ENCODE measurements at places on chromosomes 1 and 21.
A peak's percentile ranks its signal among the peaks of the same experiment; 100 is the strongest.

DNA sequence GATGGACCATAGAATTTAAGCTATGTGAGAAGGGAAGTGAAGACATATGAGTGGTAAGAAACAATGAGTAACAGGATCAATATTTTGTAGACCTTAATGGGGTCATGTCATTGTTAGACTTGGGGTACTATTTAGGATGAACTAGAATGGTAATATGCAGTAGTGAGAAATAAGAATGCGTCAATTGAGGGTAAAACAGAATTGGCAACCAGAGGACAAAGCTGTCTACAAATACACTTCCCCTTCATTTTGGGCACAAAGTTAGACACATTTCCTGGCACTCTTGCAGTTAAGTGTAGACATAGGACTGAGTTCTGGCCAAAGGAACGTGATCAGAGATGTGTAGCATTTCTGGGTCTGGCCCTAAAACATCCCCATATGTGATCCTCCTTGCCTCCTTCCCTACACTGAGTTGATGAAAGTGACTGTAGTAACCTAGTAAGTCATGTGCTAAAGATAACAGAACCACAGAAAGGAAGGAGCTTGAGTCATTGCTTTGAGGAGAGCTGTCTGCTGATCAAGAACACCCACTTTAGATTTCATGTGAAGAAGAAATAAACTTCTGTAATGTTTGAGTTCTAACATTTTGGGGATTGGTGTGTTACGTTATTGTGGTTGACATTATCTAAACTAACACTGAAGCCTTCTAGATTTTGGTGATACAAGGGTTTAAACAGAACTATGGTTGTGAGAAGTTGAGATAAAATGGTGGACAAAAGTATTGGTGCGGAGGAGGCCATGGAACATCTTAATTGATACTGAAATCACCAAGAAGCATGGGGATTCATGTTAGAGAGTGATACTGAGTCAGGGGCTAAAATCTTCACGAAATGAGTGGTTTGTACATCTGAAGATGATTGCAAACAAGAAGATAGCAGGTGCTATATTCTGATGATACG is 41.7 kb downstream of the CD55 start:
- DNase-seq = no peak

- no peak for DNase-seq
Measured at GRCh38 chr1:19337289-19337688, 25.2 kb downstream of the SLC66A1 start.

DNA sequence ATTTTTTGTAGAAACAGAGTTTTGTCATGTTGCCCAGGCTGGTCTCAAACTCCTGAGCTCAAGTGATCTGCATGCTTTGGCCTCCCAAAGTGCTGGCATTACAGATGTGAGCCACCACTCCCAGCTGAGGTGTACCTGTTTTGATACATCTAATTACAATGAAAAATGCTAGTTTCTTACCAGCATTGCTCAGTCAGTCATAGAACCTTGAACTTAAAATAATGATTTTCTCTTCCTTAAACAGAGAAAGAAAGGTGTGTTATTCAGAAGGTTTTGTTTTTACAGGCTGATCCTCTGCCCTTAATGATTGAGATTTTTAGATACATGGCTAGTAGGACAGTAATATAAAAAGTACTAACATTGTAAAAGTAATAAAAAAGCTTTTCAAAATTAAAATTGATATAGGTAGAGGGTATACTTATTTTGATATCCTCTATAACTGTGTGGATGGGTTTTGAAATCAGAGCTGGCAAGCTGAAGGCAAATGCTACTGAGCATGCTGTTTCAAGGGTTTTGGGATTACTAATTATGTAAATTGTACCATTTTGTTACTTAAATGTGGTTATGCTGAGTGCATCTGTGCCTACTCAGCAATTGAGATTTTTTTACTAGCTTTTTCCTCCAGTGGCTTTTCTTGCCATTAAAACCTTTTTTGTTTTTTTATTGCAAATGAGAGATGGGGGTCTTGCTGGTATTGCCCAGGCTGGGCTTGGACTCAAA is 16.1 kb downstream of the PRRC2C start:
- no peak for DNase-seq

GRCh38 chr1:229094476-229095311 is 176.2 kb upstream of the RAB4A start:
- no peak for DNase-seq

DNA sequence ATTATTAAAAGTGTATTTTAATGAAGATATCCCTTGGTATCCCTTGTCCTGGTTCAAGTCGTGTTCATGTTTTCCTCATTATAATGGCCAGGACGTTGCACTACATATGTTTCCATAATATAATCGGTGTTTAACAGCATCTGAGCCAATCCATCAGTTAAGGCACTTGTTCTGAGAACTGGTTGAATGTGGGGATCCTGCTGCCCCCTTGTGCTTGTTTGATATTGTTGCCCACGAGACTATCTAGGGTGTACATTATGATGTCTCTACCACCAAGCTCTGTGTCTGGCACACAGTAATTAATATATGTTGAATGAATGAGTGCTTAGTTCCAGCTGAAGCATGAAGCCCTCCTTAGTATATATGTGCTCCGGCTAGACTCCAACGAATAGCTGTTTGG is 193.0 kb downstream of the CACNA1E start:
- DNase-seq = peak; percentile 45

DNA sequence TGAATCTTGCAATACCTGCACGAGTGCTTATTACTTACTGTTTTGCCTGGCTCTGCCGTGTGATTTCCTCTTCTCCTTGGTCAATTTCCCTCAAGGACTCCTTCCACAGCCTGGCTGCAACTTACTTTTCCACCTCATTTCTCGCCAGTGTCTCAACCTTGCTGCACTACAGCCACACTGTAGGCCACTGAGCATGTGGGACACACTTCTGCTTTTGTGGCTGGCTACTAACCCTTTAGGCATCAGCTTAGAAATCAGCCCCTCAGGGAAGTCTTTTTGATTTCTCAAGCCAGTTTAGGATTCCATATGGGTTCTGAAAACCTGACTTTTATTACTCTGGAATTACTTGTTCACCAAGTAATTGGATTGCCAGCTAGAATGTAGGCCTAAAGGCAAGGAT is 5.2 kb upstream of the DMRTB1 start:
- no peak for DNase-seq

DNA sequence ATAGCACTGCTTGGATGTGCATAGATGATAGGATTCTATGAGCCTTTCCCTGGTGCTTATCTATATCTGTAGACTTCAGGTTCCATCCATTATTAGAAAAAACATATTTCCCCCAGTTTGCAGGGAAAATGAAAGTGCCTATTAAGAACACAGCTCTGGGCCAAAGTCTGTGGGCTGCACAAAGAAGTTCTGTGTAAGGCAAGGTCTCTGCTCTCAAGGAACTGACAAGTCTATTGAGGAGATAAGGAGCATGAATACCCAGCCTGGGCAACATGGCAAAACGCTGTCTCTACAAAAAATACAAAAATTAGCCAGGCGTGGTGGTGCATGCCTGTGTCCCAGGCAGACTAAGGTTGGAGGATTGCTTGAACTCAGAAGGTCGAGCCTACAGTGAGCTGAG is 22.3 kb upstream of the SDE2 start:
- no peak for DNase-seq

DNA sequence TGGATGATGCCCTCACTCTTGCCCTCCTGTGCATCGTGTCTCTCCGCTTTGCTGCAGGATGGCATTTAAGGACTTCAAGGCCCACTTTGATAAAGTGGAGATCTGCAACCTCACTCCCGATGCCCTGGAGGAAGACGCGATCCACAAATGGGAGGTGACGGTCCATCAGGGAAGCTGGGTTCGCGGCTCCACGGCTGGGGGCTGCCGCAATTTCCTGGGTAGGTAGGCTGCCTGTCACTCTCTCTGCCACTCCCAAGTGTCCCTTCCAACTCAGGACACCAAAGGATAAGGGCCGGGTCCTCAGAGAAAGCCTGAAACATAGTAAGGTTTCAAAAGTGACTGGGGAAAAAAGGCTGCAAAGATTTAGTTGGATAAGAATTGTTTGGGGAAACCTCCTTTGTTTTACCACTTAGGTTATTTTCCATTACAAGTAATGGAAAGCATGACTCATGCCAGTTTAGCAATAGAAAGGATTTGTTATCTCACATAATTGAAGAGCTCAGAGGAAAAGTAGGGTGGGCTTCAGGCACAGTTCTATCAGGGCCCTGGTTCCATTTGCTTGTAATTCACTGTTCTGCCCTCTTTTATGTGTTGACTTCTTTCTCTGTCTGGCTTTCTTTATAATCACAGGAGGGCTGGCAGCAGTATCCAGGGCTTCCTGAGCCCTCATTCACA is 31.9 kb downstream of the CAPN9 start:
- no peak for DNase-seq

DNA sequence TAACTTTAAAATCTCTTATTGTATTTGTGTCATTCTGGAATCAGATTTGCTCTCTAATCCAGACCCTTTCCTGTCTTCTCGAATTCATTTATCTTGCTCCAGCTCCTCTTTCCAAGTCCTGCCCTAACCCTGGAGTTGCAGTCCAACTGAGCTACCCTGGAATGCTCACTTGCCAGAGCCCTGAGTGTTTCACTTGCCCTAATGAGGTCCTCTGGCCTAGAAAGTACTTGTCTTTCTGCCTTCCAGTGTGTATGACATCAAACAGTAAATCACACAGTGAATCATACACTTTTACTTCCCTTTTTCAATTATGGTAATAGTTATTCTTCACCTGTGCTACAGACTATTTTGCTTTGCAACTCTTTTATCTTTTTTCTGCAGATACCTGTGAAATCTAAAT is 96.9 kb downstream of the NEK7 start:
- no peak for DNase-seq

DNA sequence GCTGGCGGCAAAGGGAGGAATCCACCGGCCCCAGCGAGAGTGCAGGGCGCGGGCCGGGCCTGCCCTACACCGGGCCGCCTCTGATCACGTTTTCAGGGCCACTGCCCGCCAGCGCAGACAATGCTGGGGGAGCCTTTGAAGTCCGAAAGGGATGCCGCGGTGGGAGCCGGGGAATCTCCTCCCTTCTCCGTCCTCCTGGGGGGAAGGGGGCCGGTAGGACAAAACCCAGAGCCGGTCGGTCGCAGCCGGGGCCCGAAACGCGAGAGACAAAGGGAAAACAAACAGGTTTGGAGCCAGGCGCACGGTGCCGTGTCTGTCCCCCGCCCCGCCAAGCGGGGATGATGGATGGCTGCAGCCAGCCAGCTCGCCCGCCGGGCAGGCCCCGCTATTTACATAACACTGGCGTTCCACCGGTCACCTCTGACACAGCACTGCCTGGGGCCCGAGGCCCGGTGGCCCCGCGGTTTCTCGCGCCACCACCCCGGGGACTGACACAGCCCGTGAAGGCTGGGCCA is 92.0 kb downstream of the CASZ1 start:
- no peak for DNase-seq

GRCh38 chr21:36126208-36126565 is 8.7 kb upstream of the CBR3 start:
- no peak for DNase-seq

- no peak for DNase-seq
Measured at GRCh38 chr1:1106510-1107221, 9.2 kb downstream of the C1orf159 start.

GRCh38 chr1:83554174-83554573 is 444.8 kb downstream of the TTLL7 start:
- DNase-seq = peak; percentile 29

- DNase-seq = peak; percentile 68
Measured at GRCh38 chr21:29174607-29175013, 44.2 kb downstream of the MAP3K7CL start.

DNA sequence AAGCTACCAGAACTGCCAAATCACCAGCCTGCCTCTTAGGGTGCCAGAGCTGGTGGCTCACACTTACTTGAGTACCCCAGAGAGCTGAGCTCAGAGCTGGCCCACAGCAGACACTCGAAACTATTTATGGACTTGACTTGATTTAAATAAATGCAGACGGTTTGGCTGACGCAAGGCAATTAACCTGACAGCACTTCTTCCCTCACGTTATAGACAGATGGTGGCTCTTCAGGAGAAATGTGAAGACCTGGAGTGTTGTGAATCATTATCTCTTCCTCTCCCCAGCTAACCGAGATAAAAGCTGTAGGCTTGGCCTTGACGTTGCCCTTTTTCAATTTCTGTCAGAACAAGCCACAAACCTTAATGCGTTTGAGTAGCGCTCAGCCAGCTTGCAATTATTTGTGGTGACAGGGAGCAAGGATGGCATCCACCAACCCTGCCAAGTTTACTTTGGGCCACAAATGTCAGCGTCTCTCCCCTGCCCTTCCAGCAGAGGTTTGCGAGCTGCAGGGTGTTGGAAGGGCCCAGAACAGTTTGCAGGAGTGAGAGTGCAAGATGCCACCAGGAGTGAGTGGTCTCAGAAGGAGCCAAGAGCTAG is 34.0 kb upstream of the BCAR3 start:
- DNase-seq = no peak

DNA sequence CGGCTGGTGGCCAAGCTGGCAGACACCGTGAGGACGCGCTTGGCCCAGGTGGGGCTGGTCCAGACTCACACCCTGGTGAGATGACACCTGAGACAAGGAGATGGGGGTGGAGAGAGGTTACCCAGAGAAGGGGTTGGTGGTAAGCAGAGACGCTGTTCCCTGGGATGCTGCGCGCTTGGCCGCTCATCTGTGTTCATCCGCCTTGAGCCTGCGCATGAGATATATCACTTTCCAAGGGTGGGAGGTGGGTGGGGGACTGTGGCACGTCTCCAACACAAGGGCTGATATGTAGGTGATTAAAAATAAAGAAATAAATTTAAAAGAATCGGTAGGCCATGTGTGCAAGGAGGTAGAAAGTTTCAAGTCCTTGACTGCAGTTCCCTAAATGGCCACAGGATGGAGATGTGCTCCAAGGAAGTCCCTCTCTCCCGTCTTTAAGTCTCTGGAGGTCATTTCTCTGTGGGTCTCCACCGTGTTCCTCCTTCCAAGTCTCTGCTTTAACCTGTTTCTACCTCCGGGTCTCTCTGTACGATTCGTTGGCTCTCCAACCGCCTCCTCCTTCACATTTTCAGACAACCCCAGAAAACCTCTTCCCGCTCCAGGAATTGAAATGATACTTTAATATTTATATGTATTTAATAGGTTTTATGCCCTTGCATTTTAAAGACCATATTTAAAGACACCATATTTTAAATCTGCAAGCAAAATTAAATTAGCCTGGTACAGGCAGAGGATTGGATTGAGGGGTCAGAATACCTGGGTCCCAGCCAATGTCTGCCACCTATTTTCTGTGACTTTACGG is 4.5 kb downstream of the TTC24 start:
- peak; percentile 82 for DNase-seq

GRCh38 chr1:245148069-245148468 is 6.7 kb upstream of the KIF26B start:
- no peak for DNase-seq

GRCh38 chr1:224238756-224239155 is 55.7 kb downstream of the DEGS1 start:
- DNase-seq = no peak

Measured in lung (tissue), 17 donors.